Inflammatory macrophage treated with lipopolysaccharide for 4 hours (primary cell): ENCODE measurements at places on chromosomes 1 and 21.
A peak's percentile ranks its signal among the peaks of the same experiment; 100 is the strongest.

DNA sequence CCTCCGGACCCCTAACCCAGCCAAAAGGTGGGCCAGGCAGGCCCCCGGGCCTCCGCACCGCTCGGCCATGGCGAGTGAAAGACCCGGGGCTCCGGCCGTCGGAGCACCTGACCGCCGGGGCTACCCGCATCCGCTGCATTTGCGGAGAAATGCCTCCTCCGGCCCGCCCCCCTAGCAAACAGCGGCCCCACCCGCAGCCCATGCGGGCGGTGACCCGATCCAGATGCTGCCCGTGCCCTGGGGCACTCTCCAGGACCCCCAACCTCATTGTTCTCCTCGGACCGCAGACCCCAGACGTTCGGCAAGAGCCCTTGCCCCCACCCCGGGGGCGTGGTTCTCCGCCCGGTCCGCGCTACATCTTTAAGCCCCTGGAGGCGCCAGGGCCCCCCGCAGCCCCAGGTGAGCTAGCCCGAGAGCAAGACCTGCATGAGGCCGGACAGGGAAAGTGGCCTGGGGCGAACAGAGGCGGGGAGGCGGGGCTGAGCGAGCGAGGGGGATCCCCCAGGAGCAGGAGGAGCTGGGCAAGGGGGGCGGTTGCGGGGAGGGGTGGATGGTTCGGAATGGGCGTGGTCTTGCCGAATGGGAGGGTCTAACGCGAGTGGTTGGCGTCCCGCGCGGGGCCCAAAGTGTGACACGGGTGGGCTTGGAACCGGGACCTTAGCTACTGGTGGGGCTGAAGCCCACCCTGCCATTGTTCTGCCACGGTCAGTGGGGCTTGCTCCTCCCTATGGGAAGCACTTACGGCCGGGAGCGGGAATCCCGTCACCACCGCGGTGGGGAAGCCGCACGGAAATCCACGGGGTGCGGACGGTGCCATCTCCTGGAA, 6.3 kb upstream of the CRYBG2 start:
- DNase-seq: no peak

DNA sequence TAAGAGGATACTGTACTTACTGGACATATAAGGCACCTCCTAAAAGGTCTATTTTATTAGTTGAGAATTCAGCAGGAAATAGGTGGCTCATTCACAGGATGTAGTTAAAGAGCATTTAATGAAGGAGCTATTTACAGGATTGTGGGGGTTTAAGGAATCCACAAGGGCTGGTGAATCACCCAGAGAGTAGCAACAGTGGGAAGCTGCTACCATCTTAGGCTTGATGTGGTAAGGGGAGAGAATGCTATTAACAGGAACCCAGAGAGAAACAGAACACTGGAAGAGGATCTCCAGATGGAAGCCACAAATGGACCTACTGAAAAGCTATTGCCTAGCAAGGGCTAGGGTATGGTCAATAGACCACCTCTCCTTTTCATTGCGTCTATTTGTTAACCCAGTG, 52.0 kb upstream of the COL11A1 start:
- no peak for DNase-seq

DNA sequence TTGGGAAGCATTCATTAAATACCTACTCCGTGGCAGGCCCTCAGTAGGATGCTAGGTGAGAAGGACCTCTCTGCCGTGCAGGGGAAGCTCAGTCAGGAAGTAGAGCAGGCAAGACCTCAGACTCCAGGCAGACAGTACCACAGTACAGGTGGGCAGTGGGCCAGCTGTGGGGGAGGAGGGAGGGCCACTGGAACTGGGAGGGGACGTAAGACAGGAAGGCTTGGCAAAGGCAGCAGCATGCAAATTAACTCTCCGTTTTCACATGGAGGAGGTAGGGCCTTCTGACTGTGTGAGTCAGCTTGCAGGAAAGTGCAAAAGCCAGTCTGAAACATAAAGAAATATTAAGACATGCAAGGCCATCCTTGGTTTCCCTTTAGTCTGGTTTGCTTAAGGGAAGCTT, 157.7 kb downstream of the TRIM33 start:
- peak; percentile 76 for DNase-seq

- DNase-seq: no peak
Measured at GRCh38 chr1:241219449-241219848, 137.6 kb downstream of the RGS7 start.

DNA sequence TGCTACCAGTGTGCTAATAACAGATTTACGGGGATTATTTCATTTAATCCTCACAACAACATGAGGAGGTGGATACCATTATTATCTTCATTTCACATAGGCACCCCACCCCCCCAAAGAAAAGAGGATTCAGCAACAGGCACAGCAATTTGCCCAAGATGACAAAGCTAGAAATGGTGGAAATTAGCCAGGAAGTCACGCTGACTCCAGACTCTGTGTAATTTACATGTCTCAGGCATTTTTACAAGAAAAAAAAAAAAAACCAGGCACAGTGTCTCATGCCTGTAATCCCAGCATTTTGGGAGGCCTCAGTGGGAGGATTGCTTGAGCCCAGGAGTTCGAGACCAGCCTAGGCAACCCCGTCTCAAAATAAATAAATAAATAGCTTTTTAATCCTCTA, 37.5 kb upstream of the PRDM2 start:
- DNase-seq: peak; percentile 25

DNA sequence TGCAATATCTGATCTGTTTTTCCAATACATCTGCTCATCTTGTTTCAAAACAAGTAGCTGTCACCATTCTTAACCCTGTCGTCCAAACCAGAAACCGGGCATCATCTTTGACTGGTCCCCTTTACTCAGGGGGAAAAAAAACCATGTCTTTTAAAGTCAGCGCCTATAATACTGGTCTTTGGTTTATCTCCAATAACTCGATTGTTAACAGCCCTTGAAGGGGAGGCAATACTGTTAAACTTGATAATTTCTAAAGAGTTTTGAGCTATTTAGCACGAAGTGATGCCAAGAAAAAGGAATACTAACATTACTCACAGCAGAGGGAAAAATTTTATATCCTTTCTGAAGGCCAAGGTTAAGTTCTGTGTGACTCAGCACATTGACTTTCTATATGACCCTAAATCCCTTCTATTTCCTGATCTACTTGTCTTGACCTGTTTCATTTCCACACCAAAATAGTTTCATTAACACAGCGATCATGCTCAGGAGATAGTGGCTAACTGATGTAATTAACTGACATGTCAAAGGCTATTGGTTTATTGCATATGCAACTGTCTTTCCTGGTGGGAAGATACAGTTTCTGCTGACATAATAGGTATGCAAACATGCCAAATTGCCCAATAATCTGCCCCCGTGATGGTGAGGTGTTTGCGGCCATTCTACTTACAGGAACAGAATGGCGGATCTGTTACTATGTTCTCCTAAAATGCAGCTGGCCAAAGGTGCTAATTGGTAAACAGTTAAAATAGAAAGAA, 59.1 kb downstream of the NFIA start:
- peak; percentile 47 for DNase-seq

- DNase-seq: no peak
Measured at GRCh38 chr1:33301273-33301984, 19.5 kb downstream of the A3GALT2 start.

- no peak for DNase-seq
Measured at GRCh38 chr21:28598214-28598613, 394.5 kb downstream of the LTN1 start.

GRCh38 chr1:115086176-115086830, 3.0 kb downstream of the TSPAN2 start:
- no peak for DNase-seq

DNA sequence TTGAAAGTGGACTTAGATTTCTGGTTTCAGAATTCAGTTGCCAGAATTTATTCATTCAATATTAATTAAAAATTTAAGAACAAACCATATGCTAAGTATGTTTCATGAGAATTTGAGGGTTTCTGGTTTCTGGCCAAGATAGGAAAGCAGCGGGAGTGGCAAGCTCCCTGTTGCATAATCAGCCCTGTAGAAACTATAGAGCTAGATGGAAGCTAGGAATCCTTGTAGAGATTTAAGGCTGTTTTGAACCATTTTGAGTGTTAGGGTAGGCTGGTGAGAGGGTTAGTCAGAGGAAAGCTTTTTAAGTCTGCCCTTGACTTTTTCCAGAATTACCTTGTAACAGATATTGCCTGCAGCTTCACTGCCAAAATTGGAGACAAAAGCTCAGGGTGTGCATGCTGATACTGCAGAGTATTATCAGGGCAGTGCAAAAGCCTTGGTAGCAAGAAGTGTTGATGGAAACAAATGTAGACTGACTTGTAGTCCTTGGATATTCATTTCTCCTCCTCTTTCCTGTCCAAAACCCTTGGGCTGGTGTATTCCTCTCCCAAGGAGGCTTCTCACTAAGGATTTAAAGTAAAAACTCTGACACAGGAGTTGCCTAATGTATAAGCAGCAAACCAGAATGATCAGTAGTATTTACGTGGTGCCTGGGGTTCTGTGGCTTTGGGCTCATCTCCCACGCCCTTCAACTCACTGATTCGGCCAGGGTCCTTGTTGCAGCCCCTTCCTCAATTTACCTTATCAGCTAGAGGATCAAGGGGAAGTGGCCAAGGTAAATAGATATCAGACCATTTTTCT, 12.6 kb upstream of the GIPC2 start:
- DNase-seq: no peak

- peak; percentile 39 for DNase-seq
Measured at GRCh38 chr1:52552236-52552504, 722 bp downstream of the TUT4 start.

DNA sequence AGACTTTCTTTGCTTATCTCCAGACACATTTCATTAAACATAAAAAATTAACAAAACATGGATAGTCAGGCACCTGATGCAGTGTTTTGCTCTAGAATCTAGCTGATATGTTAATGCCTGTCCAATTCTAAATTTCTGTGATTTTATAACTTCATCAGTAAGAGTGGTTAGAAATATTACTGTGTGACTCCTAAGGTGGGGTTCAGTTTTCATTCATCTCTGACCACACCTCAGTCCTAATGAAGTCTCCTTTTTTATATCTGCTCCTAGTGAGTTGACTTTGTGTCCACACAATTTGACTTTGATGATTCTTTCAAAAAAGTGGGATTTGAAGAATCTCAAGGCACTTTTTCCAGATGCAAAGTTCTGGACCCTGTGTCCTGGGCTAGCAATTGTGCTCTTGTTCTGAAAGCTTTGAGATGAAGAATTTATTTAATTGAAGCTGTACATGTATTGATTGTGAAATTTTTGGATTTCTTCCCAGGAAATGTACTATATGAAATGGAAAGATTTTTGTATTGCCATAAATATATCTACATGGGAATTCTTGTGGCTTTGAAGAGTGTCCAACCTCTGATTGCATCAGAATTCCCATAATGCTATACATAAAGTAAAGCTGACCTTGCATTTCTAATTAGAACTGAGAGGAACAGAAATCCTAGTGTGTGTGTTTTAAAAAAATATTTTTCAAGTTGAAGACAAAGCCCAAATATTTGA, 111.2 kb downstream of the GIPC2 start:
- no peak for DNase-seq

DNA sequence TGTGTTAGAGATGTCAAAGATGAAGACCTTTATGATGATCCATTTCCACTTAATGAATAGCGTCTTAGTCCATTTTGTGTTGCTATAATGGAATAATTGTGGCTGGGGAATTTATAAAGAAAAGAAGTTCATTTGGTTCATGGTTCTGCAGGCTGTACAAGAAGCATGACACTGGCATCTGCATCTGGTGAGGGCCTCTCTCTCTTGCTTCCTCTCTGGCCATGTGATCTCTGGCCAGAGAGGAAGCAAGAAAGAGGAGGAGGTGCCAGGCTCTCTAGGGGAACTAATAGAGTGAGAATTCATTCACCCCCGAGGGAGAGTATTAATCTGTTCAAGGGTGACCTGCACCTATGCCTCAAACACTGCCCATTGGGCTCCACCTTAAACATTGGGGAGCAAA, 242.8 kb downstream of the DISC1 start:
- peak; percentile 63 for DNase-seq

- DNase-seq: no peak
Measured at GRCh38 chr1:37137601-37138000, 103.3 kb upstream of the GRIK3 start.

DNA sequence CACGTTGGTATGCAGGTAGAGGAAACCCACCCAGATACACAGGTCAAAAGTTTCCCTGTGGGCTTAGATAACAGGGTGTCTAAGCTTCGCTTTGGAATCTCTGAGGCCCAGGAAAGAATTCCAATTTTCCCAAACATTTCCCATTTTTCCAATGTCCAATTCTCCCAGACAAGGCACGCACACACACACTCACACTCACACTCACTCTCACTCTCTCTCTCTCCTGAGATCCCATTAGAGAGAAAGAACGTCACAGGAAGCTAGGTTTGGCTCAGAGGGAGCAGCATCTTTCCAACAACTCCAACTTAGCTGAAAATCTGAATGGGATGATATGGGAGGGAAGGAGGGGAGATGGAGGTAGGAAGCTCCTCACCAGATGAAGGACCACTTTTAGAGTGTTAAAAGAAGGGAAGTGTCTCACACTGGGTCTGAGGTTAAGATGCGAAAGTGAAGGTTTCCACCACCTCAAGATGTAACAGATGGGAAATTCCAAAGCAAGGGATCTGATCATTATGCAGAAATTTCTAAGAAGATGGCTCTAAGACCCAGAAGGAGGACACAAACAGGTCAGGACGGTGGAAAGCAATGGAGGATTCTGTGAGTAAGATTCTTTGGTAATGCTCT, 63.5 kb downstream of the GNG12 start:
- no peak for DNase-seq

DNA sequence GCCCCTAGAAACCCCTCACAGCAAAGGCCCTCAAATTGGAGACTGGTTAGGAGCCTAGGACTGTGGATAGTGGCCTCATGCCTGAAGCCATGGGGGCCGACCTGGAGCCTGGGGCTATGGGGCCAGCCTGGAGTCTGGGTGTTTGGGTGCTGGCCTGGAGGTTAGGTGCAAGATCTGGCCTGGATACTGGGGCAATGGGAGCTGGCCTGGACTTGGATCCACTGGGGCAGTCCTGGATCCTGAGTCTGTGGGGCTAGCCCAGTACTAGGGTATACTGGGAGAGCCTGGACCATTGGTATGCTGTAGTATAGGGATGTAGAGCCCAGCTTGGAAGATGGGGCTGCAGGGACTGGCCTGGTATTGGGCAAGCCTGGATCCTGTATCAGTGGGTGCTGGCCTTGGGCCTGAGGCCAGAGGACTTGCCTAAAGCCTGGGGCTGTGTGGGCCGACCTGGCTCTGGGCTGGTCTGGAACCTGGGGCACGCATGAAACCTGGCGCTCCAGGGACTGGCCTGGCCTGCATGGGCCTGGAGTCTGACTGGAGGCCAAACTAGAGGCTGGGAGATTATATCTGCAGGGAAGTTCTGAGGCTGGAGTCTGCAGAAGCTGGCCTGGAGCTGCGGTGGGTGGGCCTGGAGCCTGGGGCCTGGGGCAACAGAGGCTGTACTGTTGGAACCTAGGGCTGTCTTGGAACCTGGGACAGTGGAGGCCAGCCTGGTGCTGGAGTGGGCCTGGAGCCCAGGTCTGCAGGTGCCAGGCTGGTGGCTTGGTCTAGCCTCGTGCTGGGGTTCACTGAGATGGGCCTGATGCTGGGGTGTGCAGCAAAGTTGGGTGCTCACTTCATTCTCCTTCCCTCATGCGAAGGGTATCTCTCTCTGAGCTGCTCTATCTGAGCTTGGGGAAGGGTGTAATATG, 12.6 kb upstream of the DENND1B start:
- DNase-seq: no peak

DNA sequence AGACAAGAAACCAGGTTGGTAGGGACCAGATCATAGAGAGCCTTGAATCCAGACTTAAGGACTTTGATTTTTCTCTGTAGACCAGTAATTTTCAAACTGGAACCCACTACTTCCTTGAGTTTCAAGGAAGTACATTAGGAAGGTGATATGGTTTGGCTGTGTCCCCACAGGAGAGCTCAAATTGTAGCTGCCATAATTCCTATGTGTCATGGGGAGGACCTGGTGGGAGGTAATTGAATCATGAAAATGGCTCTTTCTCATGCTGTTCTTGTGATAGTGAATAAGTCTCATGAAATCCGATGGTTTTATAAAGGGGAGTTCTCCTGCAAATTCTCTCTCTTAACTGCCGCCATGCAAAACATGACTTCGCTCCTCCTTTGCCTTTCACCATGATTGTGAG, 10.1 kb upstream of the PRKAA2 start:
- no peak for DNase-seq
